ENCODE measurements at places on chromosomes 6 and 20. TPM values are rescaled to one million over a fixed set of nuclear protein-coding genes. Genes with fewer than 3 reads are reported as not detected.
A peak's percentile ranks its signal among the peaks of the same experiment; 100 is the strongest.

- no peaks in the 10 kb centered on the region for H3K36me3 ChIP-seq
- H3K27ac ChIP-seq = no peak overlapping the region
- H3K4me1 ChIP-seq = peaks cover 29% of the 10 kb centered on the region
- H3K27me3 ChIP-seq = no peaks in the 10 kb centered on the region
- no peak for DNase-seq
- no peak overlapping the region for H3K4me3 ChIP-seq
Measured at GRCh38 chr20:8854571-8854970, 214.3 kb upstream of the PLCB4 start.

DNA sequence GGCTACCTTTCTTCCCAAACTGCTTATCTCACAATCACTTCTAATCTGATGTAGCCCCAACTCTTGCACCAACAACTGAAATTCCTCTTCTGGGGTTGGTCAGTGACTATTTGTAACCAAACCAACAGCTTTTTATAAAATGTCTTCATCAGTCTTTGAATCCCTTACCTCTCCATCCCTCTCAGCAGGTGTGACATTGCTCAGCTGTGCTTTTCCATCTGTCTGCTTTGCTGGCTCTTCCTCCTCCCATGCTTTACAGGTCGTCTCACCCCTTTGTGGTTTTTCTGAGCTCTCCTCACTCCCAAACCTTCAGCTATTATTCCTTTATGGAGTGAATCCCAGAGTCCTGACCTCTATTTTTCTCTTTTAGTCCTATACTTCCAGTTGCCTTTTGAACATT is 5.9 kb downstream of the MAP7 start:
- no peak for DNase-seq
- H3K4me3 ChIP-seq = no peak overlapping the region
- no peaks in the 10 kb centered on the region for H3K27me3 ChIP-seq

GRCh38 chr6:21589352-21590345 is 3.9 kb upstream of the SOX4 start:
- no peaks in the 10 kb centered on the region for H3K36me3 ChIP-seq
- peak; percentile 87 for DNase-seq
- H3K27me3 ChIP-seq = no peaks in the 10 kb centered on the region
- H3K27ac ChIP-seq = peak overlapping the region; percentile 85
- H3K4me3 ChIP-seq = peak overlapping the region; percentile 92
- peaks cover 29% of the 10 kb centered on the region for H3K4me1 ChIP-seq

DNA sequence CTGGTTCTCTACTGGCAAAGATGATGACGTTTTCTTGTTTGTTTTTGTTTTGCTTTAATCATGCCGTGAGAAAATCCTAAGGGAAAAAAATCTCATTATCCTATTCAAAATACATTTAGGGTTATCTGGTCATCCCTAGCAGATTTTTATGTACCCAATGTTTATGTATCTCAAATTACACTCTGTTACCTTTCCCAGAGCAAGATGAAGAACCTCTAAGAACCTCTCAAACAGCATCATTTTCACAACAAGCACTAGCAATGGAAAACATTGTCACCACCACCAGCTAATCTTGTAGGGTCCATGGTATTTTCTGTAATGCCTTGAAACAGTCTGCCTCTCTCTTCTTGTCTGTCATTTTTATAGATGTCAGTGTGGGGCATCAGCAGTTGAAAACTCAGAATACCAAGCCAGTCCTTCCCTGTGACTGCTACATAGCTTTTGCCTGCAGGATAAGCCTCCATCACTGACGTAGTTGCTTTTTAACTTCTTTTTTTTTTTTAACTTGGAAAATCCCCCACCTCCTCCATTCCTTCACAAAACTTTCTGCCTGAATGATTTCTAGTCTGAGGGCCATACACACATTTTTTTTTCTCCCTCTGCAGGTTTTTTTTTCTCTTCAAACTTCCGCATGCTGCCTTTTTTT is 2.4 kb upstream of the SNAP25 start:
- H3K4me1 ChIP-seq = no peaks in the 10 kb centered on the region
- no peaks in the 10 kb centered on the region for H3K36me3 ChIP-seq

DNA sequence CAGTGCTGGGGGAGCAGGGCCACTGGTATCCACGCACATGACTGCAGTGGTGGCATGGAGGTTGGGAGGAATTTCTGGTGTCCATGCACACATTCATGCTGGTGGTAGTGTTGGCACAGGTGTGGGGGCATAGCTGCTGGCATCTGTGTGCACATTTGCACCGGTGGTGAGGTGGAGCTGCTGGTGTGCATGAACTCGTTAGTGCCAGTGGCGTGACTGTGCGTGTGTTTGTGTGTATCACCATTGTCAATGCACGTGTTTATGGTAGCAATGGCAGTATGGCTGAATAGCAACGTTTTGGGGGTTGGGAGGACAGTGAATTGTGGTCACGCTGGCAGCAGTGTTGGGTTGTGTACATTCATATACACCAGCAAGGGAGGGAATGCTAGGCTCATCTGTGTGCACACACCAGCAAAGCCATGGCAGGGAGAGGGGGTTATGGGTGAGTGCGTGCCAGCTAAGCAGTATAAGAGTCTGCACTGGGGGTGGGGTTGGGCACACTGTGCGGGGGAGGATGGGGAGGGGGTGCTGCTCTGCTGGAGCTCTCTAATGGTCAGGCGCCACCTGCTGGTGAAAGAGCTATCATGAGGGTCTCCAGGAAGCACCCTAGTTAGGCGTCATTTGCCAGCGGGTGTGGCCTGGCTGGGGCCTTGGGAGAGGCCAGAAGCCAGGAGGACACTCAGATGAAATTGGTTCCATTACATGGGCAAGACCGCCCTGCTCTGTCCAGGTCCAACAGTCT is 626.1 kb upstream of the ID4 start:
- no peaks in the 10 kb centered on the region for H3K36me3 ChIP-seq
- peaks cover 14% of the 10 kb centered on the region for H3K4me1 ChIP-seq
- no peak overlapping the region for H3K27ac ChIP-seq
- H3K27me3 ChIP-seq = no peaks in the 10 kb centered on the region
- H3K4me3 ChIP-seq = no peak overlapping the region

DNA sequence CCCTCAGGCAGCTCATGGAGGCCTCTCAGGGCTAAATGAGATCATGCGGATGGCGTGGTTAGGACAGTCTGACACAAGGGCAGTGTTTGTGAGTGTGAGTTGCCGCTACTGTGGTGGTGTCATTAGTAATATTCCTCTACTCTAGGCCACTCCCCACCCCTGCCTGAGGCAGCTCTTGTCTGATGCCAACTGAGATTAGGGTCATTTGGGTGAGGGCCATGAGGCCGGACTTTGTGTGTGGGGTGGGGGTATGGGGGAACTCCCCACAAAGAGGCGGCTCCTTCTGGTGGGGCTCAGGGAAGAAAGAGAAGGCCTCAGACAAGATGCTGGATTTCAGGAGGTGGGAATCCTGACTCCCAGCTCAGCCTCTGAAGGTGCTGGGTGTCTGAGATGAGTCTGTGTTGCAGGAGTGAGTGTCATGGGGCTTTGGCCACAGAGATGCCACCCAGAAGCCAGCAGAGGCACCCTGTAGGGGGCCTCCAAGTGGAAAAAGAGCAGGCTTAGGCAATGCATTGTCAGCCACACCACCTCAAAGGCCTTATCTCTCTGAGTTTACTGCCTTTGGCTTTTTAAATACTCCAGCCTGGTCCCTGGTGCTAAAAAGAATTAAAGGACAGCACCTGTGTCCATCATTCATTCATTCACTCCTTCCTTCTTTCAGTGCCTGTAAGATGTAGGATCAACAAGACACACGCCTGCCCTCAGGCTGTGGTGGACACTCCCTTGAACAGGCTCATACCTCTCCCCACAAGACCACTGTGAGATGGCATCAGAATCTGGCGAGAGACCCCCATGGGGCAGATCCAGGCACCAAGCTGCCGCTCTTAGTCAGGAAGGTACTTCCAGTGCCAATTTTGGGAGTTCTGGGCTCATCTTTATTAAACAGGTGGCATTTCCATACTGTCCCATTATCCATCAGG is 175.2 kb downstream of the MRPL14 start:
- no peaks in the 10 kb centered on the region for H3K36me3 ChIP-seq
- DNase-seq = no peak
- H3K27me3 ChIP-seq = no peaks in the 10 kb centered on the region
- no peak overlapping the region for H3K27ac ChIP-seq
- H3K4me1 ChIP-seq = no peaks in the 10 kb centered on the region

DNA sequence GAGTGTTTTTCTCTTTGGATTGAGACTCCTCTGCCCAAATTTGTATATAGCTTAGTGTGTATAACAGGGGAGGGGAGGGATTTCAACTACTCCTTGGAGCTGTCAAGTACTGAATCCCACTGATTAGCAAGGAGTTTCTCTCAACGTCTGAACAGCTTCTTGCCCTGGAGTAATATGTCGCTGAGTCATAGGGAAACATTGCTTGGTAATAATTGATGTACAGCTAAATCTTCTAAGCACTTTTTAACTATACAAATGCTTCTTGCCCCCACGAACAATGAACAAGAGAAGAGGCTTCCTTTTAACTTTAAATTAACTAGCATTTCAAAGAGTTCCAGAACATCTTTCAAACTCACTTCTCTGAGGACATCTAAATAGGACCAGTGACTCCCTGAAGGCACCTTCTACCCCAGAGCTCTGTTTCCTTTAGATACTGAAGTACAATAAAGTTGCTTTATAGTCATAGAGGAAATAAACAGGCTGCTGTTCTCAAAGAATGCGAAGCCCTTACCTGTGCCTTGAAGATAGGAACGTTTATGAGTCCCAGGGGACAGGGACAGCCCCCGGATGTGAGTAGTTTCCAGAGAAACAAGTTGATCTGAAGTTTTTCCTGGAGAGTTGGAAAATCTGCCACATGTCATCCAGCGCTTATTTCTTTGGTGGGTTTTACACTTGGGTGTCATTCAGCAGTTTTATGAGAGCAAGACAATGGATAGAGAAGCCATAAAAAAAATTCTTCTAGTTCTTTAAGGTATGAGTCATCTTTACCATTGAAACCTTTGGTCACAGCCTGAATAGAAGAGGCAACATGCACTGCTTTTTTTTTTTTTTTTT is 462.5 kb upstream of the BTBD3 start:
- no peaks in the 10 kb centered on the region for H3K36me3 ChIP-seq
- peak overlapping the region; percentile 75 for H3K27ac ChIP-seq
- H3K4me1 ChIP-seq = peaks cover 44% of the 10 kb centered on the region
- no peaks in the 10 kb centered on the region for H3K27me3 ChIP-seq
- peak overlapping the region; percentile 24 for H3K4me3 ChIP-seq

DNA sequence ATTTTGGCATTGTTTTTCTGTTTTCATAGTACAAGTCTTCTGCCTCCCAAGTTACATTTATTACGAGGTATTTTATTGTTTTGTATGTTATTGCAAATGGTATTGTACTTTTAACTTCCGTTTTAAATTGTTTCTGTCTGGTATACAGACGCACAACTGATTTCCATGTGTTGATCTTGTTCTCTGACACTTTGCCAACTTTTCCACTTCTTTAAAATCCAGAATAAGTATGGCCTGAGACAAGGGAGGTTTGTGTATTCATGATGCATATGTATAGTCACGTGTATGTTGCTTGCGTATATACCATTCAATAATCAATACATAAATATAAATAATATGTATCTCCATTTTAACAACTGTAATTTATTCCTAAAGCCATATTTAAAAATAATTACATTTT is 41.2 kb downstream of the THBS2 start:
- no peaks in the 10 kb centered on the region for H3K27me3 ChIP-seq
- H3K4me3 ChIP-seq = no peak overlapping the region
- H3K36me3 ChIP-seq = no peaks in the 10 kb centered on the region
- DNase-seq = no peak

GRCh38 chr6:41430875-41431274 is 95.5 kb downstream of the NCR2 start:
- no peak overlapping the region for H3K4me3 ChIP-seq
- H3K36me3 ChIP-seq = no peaks in the 10 kb centered on the region
- peak; percentile 52 for DNase-seq
- peaks cover 3% of the 10 kb centered on the region for H3K27me3 ChIP-seq
- peaks cover 23% of the 10 kb centered on the region for H3K4me1 ChIP-seq

The NDUFAF5 gene
- total RNA-seq = 23.3 TPM

The CDKN1A gene
- 79.5 TPM for total RNA-seq

The OLIG3 gene
- total RNA-seq = not detected
